M059J (cell line): ENCODE measurements at places on chromosomes 12 and 14. TPM values are rescaled to one million over a fixed set of nuclear protein-coding genes. Genes with fewer than 3 reads are reported as not detected.
A peak's percentile ranks its signal among the peaks of the same experiment; 100 is the strongest.

DNA sequence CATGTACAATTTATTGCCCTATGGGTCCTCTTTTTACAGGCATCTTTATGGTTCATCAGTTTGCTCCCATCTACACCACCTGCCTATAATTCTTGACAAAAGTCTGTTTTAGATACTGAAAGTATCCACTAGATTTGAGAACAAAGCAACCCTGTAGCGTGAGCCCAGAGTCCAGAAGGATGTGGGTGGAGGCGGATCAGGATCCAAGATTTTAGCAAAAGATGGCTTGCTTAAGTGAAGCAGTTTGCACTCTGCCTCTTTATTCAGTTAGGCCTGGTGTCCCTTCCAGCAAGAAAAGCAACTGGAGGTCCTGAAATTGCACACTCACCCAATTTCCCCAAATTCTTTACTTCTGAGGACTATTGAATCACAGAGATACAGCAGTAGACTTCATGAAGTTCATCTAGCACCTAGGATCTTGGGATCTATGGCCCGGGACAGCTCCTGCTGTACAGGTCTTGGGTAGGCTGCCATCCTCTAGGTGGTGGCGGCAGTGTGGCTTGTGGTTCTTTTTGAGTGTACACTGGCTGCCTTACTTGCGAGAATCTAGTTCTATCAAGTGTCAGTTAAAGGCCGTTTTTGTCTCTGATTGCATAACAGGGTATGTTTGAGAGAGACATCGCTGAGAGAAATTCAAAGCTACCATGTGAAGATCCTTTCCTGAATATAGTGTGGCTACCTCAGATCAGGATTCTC, 873.2 kb downstream of the NRXN3 start:
- DNase-seq = no peak

Gene FAM90A1
- total RNA-seq = 0.07 TPM in 1 of 2 replicates, not detected in the other

DNA sequence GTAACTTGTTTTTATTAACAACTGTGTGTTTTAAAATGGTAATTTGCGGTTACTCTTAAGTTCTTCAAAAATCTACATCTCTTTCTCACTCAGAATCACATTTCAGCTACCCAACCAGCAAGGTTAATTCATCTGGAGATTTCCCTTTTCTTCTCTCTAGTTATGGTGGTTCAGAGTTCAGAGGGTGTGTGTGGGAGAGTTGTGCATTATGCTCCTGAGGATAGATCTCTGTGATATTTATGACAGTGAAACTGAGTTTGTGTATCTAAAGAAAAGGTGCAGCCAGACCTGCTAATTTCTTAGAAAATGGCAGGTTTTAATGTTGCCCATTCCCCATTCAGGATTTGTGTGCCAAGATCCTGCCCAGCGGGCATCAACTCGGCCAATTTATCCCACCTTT, 73.8 kb downstream of the TTLL5 start:
- DNase-seq = no peak

Gene KLHL33
- total RNA-seq = not detected in 2 replicates

DNA sequence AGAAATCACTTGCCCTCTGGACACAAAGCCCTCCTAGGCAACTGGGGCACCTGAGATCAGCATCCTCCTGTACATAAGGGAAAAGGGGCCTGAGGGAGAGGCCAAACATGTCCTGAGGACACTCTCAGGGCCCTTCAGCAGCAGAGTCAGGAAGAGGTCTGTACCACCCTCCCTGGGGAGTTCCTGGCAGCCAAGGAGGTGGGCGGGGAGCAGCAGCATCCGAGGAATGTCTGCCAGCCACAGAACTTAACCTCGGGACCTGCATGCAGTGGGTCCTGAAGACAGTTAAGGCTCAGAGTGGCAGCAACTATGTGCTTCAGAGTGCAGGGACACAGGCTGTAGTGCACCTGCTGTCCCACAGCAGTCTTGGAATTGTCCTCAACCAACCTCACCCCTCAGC, 62.1 kb downstream of the SPTB start:
- DNase-seq = peak; percentile 35

Gene TAS2R10
- not detected in 2 replicates for total RNA-seq

- no peak for DNase-seq
Measured at GRCh38 chr14:100618318-100618693, 31.1 kb upstream of the BEGAIN start.

GRCh38 chr12:25792031-25792430, 166.5 kb upstream of the RASSF8 start:
- DNase-seq = no peak

- DNase-seq = no peak
Measured at GRCh38 chr12:103268831-103269514, 226.8 kb downstream of the C12orf42 start.

DNA sequence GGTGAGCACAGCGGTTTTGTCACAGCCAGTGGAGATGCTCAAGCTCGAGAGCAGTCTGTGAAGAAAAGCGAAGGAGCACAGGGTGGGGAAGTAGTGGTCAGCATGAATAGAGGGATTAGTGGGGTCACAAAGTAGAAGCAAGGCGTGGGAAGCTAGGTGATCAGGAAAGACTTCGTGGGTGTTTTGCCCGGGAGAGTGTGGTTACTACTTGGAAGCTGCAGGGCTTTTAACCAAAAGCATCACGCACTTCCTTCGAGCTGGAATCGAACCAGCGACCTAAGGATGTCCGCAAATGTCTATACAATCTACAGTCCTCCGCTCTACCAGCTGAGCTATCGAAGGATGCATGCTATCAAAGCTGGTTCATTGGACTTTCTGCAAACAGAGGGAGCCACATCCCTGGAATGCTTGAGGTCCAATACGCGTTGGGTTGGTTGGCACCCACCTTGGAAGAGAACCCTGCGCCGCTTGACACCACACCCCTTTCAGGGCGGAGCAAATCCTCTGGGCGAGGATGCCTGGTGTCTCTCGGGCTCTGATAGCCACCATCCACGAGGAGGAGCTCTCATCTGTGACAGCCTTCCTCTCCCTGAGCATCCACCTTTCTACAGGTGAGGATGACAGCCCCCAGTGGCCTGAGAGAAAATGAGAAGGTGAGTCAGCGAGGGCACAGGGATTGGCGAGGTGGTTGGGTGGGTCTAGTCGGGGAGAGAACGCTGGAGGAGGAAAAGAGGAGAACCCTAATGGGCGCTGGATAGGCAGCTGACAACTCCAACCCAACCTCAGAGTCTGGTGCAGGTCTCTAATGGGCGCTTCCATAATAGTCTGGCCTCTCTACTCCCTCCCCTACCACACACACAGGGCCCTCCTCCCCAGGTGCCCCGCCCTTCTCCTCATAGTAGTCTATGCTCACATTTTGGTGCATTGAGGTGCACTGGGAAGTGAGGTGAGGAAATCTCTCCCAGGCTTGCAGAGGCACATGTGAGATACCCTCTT, 16.0 kb upstream of the OR6S1 start:
- peak; percentile 19 for DNase-seq
